ENCODE measurements at places on chromosomes 2 and 18.

GRCh38 chr2:15803543-15804245 lies 136.7 kb upstream of the MYCN start:
- no peak for DNase-seq

DNA sequence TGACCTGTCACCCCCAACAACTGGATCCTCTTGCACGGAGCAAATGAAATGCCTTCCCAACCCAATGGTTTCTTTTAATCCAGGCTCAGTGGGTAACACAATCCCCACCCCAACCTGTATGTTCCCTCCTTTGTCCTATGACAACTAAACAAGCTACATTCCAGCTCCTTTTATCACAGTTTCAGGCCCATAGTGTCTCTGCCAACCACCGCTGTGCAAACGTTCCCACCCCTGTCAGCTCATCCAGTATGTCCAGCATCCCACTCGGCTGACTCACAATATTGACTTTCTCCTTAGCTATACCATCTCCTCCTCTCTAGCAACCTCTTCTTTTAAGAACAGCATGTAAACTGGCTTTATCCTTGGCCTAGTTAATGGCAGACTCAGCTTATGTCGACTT lies 117.9 kb upstream of the PPP1CB start:
- no peak for DNase-seq

GRCh38 chr2:14761118-14761517 lies 128.6 kb downstream of the LRATD1 start:
- DNase-seq: no peak

GRCh38 chr2:197339496-197340220 lies 29.1 kb upstream of the ANKRD44 start:
- no peak for DNase-seq

GRCh38 chr2:98478088-98478551 lies 33.5 kb downstream of the INPP4A start:
- DNase-seq: no peak

GRCh38 chr2:19185086-19185485 lies 173.3 kb downstream of the OSR1 start:
- DNase-seq: no peak

GRCh38 chr2:235562065-235562747 lies 68.4 kb downstream of the AGAP1 start:
- DNase-seq: no peak

GRCh38 chr2:6694555-6694954 lies 171.2 kb downstream of the CMPK2 start:
- DNase-seq: no peak

- DNase-seq: no peak
These were observed 193.0 kb downstream of the RAB3GAP1 start for GRCh38 chr2:135245071-135245470.

GRCh38 chr2:144747571-144747970 lies 227.7 kb upstream of the ZEB2 start:
- DNase-seq: no peak

GRCh38 chr2:178320011-178320585 lies 125.8 kb downstream of the OSBPL6 start:
- DNase-seq: no peak

DNA sequence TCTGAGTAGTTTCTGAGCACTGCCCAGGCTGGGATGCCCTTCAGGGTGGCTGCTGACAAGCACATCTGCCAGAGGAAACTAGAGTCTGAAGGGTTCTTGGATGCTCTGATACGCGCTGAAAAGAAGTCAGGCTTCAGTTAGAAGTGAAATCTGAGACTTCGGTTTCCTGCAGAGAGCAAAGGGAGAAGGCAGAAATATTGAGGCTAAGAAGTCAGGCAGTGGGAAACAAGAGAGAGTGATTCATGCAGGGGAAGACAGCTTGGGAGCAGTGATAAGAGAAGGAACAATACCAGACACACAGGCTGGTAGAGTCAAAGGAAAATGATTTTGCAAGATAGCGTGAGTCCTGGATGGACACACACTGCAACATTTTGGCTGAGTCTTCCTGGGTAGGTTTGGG lies 51.0 kb upstream of the BOD1L2 start:
- no peak for DNase-seq

- DNase-seq: no peak
These were observed 43.0 kb downstream of the RAB27B start for GRCh38 chr18:54871231-54871630.

DNA sequence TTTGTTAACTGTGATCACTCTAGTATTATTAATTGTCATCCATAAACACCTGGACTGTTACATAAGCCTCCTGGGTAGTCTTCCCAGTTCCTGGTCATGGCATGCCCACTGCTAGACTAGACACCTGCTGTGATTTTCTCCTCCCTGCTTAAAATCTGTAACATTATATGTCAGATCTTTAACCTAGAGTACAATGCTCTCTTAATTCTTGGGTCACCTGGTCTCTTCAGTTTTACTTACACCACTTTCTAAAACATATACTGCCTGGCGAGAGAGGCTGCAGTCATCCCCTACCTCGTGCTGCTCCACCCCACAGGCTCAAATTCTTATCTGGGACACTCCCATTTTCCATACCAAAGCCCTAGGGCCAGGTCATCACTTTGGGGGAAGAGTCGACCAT lies 161.3 kb downstream of the CDH2 start:
- no peak for DNase-seq

DNA sequence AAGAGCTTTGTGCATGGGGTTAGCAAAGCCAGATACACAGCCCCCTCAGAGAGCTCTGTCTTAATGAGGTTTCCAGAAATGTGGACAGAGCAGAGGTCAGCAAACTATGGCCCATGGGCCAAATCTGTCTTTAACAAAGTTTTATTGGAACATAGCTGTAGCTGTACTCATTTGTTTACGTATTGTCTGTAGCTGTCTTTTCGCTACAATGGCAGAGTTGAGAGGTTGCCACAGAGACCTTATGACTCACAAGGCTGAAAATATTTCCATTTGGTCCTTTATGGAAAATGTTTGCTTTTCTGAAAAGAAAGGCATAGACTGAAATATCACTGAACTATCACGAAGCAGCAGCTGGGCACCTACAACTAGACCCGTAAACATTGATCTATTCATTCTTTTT lies 841.8 kb downstream of the SLC4A3 start:
- DNase-seq: no peak

GRCh38 chr2:74659462-74659861 lies 5.4 kb downstream of the SEMA4F start:
- no peak for DNase-seq

DNA sequence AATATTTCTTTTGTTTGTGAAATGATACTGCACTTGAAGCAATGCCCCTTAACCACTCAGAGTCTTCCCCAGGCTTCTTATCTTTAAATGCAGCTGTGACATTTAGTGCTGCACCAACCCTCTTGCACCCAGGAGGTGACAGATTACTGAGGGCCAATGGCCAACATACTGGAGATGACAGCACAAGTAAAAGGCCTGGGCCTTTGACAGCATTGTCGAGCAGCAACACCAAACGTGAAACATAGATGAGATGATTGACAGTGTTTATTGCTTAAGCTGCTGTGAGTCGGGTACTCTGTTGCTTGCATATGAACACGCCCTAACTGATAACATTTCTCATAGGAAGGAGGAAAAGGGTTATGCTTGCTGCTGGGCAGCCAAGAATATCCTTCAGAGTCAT lies 80.3 kb downstream of the THNSL2 start:
- no peak for DNase-seq

GRCh38 chr2:7007488-7007845 lies 90.3 kb downstream of the RNF144A start:
- no peak for DNase-seq

- DNase-seq: no peak
These were observed 510.8 kb downstream of the TRIB2 start for GRCh38 chr2:13227578-13227977.

- no peak for DNase-seq
These were observed 17.0 kb downstream of the ANKRD29 start for GRCh38 chr18:23645568-23646175.

DNA sequence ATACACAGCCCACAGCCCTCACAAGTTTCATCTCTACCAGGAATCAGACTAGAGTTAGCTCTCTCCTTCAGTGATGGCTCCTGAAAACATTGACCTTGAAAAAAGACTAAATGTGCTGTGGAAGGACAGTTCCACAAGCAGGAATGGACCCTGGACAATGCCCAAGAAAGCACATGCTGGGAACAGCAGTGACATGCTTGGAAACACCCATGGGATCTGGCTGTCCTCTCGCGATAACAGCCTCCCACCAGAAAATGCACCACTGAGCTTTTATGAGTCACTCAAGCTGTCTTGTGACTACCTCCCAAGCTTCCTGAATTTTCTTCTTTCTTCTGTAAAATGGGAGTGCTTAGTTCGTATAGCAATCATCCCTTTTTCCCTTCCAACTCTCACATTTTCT lies 269.2 kb downstream of the LRATD1 start:
- no peak for DNase-seq

GRCh38 chr2:108998911-108999310 lies 9.9 kb upstream of the EDAR start:
- no peak for DNase-seq
